Activated CD4-positive, alpha-beta T cell treated with anti-CD3 and anti-CD28 coated beads for 36 hours (primary cell): ENCODE measurements at places on chromosomes 5 and 9.

DNA sequence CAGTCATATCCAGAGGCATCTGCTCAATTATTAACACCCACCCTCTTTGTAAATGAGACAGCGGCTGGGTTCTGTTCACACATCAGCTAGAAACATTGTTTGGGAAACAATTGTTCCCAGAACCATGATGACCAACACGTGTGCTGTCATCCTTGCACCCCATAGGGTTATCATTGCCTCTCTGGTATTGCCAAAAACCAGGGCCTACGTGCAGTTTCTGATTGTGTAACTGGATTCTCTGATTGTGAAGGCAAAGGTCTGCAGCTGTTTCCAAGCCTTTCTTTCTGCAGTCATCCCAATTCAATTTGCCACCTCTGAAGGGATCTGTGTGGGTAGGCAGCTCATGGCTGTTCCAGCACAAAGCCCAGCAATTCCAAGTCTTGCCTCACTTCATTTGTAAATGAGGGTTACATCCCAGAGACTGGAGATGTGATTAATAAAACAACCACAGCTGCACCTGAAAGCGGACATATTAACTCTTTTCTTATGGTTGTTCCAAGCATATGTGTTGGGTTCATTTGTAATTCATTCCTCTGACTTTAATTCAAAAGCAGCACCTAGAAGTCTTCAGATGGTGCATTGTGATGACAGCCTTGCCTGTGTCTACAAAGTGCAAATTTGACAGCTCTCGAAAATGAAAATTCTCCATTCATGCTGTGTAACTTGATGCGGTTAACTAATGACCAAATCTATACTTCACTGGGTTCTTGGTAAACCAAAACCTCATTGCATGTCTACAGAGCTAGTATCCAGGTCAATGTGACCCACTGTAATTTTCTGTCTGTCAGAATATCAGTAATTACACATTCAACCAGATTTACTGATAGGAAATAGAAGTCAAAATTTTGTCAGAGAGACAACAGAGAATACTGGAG is 66.6 kb downstream of the YIPF5 start:
- DNase-seq = no peak

- DNase-seq = no peak
Measured at GRCh38 chr9:110802416-110803035, 133.9 kb downstream of the MUSK start.

DNA sequence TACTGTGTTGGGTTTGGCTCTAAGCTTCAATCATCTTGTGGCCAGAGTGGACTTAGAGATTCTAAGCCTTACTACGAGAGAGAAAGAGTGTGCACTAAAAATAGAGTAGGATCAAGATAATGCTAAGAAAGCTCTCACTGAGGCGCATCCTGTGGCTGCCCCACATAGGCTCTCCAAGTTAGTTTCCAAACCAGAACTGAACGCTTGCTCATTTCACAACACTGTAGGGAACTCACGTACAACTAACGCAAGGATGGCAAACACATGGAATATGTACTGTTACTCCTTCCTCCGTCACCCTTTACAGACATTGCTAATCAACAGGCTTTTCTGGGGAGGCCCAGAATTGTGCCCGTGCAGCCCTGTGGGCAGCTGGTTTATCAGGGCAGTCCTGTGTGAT is 90.9 kb downstream of the EQTN start:
- DNase-seq = no peak

GRCh38 chr5:3845230-3845629 is 249.6 kb downstream of the IRX1 start:
- no peak for DNase-seq

GRCh38 chr5:168875832-168876231 is 296.7 kb upstream of the PANK3 start:
- no peak for DNase-seq

DNA sequence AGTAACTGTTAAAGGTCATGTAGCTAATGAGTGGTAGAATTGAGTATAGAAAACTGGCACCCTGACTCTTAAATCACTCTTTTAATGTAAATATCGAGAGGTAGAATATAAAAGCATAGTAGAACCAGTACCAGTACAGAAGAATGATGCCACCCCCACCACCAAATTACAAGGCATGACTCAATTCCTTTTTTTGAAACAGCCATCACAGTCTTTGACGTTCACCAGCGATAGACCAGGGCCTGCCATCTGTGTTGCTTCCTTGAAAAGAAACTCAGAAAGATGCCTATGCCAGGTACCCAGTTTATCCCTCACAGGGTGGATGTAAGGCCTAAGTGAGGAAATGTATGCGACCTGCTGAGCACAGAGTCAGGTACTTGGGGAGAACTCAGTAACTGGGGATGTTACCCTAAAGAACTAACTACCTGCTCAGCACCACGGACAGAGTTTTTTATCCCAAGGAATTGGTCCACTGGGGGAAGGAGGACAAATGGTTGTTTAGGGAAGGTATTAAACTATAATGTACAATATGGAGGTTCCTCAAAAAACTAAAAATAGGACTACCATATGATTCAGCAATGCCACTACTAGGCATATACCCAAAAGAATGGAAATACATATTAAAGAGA is 116.5 kb downstream of the BRINP1 start:
- no peak for DNase-seq

- DNase-seq = peak; percentile 74
Measured at GRCh38 chr9:35611230-35611797, 6.3 kb downstream of the TESK1 start.

GRCh38 chr9:98995059-98995671 is 51.5 kb downstream of the COL15A1 start:
- no peak for DNase-seq

DNA sequence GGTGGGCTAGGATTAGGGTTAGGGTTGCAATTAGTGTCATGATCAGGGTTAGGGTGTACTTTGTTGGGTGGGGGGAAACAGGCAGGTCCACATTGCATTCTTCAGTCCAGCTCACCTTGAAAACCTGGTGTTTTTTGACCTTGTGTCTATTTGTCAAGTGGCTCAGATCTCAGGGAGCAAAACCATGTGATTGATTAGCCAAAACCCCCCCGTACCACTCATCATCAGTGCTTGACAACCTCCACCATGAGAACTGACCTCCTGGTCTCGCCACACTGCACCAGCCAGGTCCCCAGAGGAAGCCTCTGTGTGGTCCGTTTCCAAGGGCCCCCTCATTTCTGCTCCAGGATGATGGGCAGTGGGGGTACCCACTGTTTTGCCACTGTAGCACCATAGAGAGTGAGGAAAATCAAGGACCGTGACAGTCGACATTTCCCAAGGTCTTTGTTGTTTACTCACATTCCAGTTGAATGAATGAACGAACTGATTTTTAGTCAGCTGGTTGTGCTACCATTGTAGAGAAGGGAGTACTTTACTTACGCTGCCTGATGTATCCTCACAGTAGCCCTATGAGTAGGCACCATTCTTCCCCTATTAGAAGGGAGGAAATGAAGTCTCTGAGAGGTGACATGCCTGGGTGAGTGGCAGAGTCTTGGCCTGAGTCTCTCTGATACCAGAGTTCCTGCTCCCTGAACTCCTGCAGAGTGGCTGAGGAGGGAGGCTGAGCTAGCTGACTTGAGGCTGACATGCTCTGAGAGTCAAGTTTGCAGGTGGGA is 84.8 kb downstream of the RAD23B start:
- DNase-seq = no peak

DNA sequence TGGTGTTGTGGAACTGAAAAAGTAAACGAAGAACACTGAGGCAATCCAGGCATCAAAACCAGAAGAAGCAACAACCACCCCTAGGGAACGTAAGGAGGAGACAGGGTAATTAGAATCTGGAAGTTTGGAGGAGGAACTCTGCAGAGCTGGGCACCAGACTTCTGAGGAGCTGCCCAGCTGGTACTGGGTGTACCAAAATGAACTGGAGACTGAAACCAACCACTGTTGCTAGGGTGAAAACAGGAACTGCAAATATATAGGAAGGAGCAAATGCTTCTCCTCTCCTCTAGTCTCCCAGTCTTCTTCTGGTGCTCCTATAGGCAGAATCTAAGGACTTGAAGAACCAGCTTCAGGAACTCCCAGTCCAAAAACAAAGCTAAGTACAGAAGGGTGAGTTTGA is 189.8 kb downstream of the ELAVL2 start:
- no peak for DNase-seq

- DNase-seq = no peak
Measured at GRCh38 chr5:53739111-53739510, 178.7 kb downstream of the NDUFS4 start.

- DNase-seq = no peak
Measured at GRCh38 chr5:170576602-170577535, 73.0 kb downstream of the KCNIP1 start.

DNA sequence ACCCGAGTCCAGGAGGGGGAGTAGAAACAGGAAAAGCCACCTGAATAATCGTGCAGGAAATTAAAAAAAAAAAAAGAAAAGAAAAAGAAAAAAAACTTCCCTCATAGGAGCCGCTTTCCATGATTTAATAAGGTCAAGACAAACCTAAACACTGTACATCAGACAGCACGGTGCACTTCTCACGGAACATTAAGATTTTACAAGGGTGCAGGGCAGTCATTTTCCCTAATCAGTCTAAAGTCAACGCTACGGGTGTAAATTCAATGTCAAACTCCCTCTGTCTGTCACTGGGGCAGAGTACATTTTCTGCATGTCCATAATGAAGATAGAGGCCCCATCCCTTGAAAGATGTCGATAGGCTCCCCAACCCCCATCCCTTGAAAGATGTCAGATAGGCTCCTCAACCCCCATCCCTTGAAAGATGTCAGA is 139.7 kb downstream of the TSSK1B start:
- no peak for DNase-seq

DNA sequence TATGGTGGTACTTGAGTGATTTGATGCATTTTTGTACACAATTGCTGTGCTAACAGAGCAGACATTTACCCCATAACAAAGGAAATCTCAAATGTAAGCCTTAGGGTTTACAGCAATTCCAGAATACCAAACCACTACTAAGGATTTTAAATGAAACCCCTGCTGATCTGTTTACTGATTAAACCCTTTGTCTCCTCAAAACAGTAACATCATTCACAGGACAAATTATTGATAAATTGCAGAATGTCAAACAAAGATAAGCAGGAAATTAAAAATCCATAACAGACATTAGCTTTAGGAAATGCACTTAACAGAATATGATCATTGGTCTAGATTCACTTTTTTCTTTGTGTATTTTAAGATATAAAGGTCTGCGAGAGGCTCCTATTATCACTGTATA is 1016.4 kb upstream of the DMAC1 start:
- no peak for DNase-seq

DNA sequence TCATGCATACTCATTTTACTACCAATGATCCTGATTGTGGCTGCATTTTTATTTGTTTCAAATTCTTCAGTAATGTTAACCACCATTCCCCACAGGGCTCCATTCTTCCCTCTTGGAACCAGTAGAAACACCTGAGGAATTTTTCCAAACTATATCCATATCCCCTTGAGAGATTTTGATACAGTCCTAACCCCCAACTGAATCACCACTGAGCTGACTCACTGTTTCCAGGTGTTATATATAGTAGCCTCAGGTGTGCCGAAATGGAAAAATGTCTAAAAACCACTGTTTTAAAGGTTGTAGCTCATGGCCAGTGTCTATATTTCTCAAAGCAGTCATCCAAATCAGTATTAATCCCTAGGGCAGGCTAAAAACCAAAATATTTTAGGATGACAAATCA is 85.2 kb downstream of the MRPS27 start:
- DNase-seq = peak; percentile 18

DNA sequence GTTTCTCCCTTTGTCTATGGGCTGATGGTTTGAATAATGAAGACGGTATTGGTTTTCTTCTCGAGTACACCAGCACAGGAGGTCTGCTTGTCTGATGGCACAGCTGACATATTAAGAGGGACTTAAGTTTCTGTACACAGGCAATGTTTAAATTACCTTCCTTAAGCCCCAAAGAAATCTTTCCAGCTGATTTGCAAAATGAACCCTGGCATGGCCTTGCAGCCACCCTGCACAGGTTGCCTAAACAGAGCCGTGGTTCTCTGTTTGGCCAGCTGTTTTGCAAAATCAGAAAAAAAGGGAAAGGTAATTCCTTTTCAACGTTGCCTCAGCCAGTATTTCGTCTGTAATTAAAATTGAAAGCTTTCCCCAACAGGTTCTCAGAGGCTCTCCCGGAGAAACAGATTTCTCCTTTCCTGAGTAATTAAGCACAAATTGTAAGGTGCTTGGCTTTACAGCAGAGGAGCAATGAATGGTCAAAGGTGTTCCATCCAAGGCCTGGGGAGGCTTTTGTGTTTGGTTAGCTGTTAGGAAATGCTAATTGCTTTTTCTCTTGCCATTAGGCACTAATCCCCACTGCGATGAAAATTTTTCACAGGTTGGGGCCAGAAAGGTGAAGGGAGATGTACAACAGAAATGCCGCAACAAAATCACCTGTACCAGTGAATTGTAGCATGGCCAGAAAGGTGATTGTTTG is 138.9 kb downstream of the RASEF start:
- DNase-seq = no peak
